T-cell (primary cell): ENCODE measurements at places on chromosomes 7 and 10. TPM values are rescaled to one million over a fixed set of nuclear protein-coding genes. Genes with fewer than 3 reads are reported as not detected.

ADAMTS14 gene
- 0.09 TPM for total RNA-seq

PNLIPRP1 gene
- total RNA-seq: not detected

TFPI2 gene
- total RNA-seq: not detected

TMEM26 gene
- total RNA-seq: not detected

- no peak overlapping the region for H3K4me3 ChIP-seq
- H3K27ac ChIP-seq: no peak overlapping the region
- H3K36me3 ChIP-seq: no peaks in the 10 kb centered on the region
- no peak for DNase-seq
Measured at GRCh38 chr10:81248886-81249285, 626.1 kb upstream of the NRG3 start.

- no peak for DNase-seq
- no peaks in the 10 kb centered on the region for H3K4me1 ChIP-seq
Measured at GRCh38 chr7:23443974-23444373, 26.3 kb downstream of the IGF2BP3 start.

DNA sequence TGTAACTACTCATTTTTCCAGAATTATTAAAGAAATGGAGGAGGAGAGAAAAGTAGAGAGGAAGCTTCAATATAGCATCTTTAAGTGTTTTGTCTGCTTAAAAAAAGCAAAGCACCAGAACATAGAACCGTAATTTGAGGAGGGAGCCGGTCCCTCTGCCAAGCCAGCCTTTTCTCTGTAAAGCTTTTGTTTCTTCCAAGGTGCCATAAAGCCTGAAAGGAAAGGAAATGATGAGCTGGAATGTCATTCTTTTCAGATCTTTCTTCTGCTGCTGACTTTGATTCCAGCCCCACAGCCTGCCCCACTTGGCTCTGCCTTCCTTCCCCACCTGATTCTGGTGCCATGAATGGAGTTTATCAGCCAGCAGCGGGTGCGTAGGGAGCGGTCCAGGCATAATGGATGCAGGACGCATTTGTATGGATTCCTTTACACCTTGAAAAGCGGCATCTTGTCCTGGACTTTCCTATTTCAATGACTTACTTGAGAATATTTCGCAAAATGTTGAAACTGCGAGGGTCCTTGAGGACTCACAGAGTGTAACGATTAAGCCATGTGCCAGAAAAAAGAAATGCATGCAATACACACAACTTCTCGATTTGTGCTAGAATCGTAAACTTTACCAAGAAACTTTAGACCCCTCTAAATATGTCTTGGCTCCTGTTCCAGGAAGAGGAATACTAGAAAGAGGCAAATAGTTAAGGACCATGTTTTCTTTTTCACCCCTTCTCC is 569.5 kb upstream of the MGMT start:
- H3K27me3 ChIP-seq: peaks cover 5% of the 10 kb centered on the region
- peaks cover 2% of the 10 kb centered on the region for H3K4me1 ChIP-seq
- H3K36me3 ChIP-seq: no peaks in the 10 kb centered on the region
- H3K27ac ChIP-seq: no peak overlapping the region
- no peak for DNase-seq
- no peak overlapping the region for H3K4me3 ChIP-seq

DNA sequence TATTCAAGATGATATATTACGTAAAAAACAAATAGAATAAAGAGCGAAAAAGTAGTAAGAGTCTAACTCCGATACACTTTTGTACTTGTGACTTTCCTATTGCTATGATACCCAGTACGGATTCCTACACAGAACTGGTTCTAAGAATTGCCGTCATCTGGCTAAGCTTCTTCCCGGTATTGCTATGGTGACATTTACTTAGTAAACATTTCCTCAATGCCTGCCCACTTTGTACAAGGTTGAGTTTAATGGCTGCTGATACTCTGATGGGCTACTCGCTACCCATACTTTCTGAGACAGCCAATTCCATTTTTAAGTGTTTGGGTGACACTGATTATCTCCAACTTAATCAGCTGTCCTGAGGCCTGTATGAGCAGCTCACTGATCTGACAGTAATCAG is 55.6 kb downstream of the OSBPL3 start:
- no peak for DNase-seq
- no peak overlapping the region for H3K4me3 ChIP-seq
- H3K27me3 ChIP-seq: no peaks in the 10 kb centered on the region
- peaks cover 10% of the 10 kb centered on the region for H3K4me1 ChIP-seq
- no peaks in the 10 kb centered on the region for H3K36me3 ChIP-seq

- no peaks in the 10 kb centered on the region for H3K4me1 ChIP-seq
- H3K27me3 ChIP-seq: no peaks in the 10 kb centered on the region
- no peaks in the 10 kb centered on the region for H3K36me3 ChIP-seq
- H3K27ac ChIP-seq: no peak overlapping the region
Measured at GRCh38 chr7:15430911-15431310, 130.9 kb downstream of the AGMO start.
